Glomerular endothelial cell (primary cell): ENCODE measurements at places on chromosomes 7 and 10. TPM values are rescaled to one million over a fixed set of nuclear protein-coding genes. Genes with fewer than 3 reads are reported as not detected.

DNA sequence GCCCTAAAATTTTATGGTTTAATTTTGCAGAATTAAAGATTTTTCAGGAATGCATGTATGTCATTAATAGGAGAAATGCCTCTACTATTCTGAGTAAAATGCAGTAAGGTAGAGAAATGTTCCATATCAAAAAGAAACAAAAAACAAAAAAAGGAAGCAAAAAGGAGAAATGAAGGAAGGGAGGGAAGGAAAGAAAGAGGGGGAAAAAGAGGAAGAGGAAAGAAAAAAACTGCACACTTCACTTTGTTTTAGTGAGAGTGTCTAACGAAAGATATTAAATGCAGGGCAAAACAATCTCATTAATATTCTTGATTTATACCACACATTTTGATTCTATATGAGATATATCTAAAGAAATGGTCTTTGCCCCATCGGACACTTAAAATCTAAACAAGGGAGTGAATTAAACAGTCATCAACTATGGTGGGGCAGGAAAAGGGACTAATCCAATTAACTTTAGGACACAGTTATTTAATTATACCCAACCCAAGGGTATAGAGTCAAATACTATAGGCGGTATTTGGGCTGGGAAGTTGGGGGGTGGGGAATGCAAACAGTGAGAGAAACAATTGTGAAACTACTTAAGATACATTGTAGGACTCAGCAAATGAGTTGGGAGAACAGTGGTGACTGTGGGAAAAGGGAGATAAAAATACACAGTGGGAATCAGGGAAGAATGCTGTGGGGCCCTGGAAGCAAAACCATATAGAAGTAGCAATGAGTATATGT, 27.0 kb downstream of the IMMP2L start:
- no peak for DNase-seq

DNA sequence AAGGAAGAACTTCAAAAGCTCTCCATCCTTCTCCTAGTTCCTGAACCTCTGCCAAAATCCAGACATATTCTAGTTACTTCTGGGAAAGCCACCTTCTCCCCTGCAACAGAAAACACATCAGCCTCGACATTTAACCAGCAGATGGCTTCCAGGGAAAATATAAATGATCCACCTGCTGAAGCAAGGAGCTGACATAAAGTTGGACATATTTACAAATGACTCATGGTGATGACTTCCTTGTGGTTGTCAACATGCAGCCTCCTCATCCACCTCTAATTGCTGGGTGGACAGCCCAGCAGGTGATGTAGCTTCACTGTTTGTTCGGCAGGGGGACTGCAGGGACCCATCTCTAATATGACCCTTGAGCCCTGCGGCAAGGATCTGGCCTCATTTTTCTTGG, 266.0 kb downstream of the C7orf25 start:
- no peak for DNase-seq

DNA sequence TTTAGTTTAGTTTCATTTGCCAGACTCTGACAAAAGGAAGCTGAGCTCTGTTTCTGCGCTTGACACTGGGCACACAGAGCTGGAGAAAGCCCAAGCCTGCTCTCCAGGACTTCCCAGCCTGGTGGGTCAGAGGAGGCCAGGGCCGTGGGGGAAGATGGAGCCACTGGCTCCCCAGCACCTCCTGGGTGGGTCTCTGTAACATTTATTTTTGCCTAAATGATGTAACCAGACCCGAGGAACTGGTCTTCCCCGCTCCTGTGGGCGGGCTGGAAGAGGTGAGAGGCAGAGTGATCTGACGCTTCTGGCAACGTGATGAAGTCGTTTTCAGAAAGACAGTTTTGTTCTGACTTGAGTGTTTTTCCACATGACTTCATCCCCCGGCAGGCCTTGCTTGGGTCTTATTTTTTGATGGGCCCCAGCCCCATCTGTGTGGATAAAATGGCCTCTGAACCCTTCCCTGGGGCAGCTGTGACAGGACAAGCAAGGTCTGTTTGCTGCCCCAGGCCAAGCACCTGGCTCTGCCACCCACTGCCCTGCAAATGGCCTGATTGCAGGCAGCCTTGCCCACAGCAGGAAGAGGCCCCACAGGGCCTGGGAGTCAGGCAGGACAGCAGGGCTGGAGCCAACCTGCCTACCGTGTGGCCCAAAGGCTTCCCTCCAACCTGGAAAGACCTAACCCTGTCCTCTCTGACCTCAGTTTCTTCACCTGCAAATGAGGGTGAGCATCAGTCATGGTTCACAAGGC, 304.9 kb upstream of the ZMIZ1 start:
- DNase-seq: no peak

- DNase-seq: no peak
These were observed 422.8 kb downstream of the EXOC4 start for GRCh38 chr7:133675510-133676218.

- DNase-seq: no peak
These were observed 118.5 kb upstream of the C1QL3 start for GRCh38 chr10:16640153-16640552.

The CHCHD3 gene
- 41.1 and 42.5 TPM in 2 replicates for total RNA-seq

The ADAMTS14 gene
- total RNA-seq: 2.9 and 3.4 TPM in 2 replicates

GRCh38 chr7:140249036-140249806, 72.4 kb upstream of the KDM7A start:
- no peak for DNase-seq

- DNase-seq: no peak
These were observed 4.9 kb downstream of the GATA3 start for GRCh38 chr10:8059191-8059936.

DNA sequence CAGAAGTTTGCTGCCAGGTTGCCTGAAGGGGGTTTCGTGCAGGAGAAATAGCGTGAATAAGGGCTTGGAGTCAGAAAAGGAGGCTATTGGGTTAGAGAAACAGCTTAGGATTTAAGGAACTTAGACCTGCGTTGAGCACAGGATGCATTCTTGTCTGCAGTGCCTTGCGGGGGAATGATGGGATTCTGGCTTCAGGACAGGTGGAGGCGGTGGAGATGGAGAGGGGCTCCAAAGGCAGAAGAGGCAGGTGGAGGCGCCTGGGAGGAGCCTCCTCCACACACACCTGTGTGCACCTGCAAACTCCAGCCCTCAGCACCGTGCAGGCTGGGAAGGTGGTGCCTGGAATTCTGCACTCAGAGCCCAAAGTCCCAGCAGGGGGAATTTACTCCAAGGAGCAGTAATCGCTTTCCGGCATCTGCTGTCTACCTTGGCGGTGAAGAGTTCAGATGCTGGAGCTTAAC, 1.8 kb downstream of the CLIP2 start:
- DNase-seq: no peak

- no peak for DNase-seq
These were observed 9.8 kb upstream of the LRRC61 start for GRCh38 chr7:150313367-150313809.

DNA sequence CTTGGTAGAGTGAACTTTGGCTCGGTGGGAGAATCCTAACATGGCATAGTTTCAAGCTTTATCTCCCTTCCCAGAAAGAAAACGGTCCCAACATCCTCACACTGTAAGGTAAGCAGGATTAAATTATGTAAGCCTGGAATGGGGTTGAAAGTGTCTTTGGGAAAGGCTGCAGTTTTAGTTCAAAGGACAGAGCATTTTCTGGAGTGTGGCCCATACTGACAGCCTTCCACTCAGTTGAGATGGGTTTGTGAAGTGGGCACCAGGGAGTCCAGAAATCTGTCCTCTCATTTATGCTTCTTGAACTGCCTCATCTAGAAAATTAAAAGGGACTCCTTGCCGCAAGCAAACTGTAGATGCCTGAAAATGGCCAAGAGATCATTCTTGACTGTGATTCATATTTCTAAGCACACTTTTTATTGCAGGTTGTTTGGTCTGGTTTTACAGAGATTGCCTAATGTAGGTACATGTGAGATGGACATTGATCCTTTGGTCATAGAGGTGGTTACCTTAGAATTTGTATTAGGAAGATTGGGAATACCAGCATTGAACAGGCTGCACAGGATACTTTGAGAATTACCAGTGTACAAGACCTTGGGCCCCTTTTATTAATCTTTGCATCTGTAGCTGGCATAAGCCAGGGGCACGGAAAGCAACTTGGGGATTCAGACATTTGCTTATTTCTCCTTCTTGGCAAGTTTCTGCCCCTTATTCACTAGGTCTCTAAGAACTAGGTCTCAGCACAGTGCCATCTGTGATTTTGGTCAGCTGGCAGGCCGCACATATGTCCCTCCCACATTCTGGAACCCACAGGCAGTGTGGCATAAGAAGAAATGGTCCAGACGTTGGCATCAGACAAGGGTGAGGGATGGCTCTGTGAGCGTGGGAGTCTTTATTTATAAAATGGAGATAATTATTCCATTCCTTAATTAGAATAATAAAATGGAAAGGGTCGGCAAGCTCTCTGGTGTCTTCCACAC, 125.9 kb downstream of the GLCCI1 start:
- DNase-seq: no peak

DNA sequence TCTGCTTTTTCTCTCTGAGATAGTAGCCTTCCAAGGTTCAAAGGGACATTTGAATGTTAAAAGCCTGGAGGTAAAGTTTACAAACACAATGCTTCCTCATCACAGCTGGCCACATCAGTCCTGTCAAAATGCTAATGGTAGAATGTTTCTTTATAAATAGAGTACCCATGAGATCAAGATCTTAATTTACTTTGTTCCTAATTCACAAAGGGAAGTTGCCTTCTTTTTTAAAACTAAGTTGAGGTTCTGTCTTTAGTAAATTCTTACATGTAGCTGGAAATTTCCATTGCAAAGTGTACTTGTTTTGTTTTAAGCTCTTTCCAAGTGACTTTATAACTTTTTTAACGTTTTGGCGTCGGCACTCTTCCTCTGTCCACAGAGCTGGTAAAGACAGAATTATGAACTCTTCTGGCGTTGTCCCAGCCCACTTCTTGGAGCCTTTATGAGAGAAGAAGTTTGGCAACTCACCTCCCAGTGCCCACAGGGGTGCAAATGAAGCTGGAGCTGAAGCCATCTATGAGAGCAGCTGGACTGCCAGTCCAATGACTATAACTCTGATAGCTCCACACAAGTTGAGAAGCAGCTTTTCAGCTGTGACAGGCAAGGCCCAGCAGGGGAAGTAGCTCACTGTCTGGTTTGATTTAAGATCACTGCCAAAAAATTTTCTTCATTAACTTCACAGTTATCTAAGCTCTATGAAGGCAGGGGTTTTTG, 23.3 kb downstream of the FZD1 start:
- no peak for DNase-seq

The AMPH gene
- total RNA-seq: 0.29 TPM in 1 of 2 replicates, not detected in the other

- DNase-seq: no peak
These were observed 648 bp downstream of the HUS1 start for GRCh38 chr7:47978790-47979144.

The UCN3 gene
- not detected in 2 replicates for total RNA-seq

DNA sequence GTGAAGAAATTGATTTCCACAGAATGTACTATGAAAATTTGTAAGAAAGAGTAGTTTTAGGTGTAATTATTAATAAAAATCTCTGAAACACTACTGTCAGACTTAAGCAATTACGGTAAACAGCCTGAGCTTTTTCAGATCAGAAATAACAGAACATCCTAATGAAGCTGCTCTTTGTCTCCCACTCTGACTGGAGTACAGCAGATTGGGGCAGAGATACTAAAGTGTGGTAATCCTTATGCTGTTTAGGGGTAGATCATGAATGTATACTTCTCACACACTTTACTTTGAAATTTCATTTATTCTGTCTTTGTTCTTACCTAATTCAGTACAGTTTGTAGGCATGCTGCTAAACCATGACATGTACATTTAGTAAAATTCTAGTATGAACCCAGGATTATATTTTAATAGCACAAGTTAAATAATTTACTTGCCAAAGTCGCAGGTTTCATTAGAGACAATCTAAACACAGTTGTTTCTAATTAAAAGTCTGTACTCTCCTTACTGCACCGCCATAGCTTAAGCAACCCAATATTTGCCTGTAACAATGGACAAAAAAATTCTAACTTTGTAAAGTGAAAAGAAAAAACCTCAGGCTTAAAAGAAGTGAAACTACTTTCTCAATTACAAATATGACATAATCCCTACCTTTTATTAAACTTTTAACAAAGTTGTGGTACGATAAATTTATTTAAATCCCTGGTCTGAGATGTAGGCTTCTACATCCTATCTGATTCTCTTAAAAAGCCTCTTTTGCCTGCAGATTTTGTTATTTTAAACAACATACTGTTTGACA, 88.8 kb downstream of the KMT2E start:
- no peak for DNase-seq

- DNase-seq: no peak
These were observed 261.5 kb downstream of the MALRD1 start for GRCh38 chr10:19310066-19310465.

- no peak for DNase-seq
These were observed 38.1 kb downstream of the FAM107B start for GRCh38 chr10:14736600-14737081.

The LMOD2 gene
- not detected in 2 replicates for total RNA-seq

The VSTM4 gene
- total RNA-seq: 0.15 and 0.35 TPM in 2 replicates

- DNase-seq: no peak
These were observed 76.3 kb upstream of the CUX1 start for GRCh38 chr7:101740981-101741725.

GRCh38 chr10:59838085-59838789, 68.1 kb downstream of the CCDC6 start:
- no peak for DNase-seq

GRCh38 chr10:110684800-110685446, 40.8 kb downstream of the RBM20 start:
- DNase-seq: no peak

The KIAA1549 gene
- 7.8 and 8.7 TPM in 2 replicates for total RNA-seq

DNA sequence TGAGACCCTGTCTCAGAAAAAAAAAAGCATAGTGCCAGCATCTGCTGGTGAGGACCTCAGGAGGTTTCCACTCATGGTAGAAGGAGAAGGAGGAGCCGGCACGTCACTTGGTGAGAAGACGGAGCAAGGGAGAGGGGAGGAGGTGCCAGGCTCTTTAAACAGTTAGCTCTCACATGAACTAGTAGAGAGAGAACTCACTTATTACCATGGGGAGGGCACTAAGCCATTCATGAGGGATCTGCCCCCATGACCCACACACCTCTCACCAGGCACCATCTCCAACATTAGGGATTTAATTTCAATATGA, 62.9 kb upstream of the VKORC1L1 start:
- no peak for DNase-seq

The MALSU1 gene
- total RNA-seq: 50.1 and 54.7 TPM in 2 replicates
